NCI-H82 (cell line): ENCODE measurements at places on chromosomes 3 and 15.
A peak's percentile ranks its signal among the peaks of the same experiment; 100 is the strongest.

DNA sequence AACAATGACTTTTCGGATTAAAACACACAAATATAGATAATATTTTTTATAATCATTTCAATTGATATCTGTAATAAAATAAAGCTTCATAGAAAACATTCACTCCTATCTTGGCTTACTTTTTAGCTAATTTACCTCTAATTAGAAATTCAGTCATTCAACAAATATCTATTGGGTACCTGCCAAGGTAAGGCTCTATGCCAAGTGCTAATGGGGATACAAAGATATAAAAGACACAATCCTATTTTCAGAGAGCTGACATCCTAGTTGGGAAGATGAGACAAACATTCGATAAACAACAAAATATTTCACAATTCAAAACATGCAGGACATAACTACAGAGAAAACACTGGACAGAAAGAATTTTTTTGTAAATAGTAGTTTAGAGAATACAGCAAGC lies 63.3 kb downstream of the ULK4 start:
- no peak for DNase-seq

DNA sequence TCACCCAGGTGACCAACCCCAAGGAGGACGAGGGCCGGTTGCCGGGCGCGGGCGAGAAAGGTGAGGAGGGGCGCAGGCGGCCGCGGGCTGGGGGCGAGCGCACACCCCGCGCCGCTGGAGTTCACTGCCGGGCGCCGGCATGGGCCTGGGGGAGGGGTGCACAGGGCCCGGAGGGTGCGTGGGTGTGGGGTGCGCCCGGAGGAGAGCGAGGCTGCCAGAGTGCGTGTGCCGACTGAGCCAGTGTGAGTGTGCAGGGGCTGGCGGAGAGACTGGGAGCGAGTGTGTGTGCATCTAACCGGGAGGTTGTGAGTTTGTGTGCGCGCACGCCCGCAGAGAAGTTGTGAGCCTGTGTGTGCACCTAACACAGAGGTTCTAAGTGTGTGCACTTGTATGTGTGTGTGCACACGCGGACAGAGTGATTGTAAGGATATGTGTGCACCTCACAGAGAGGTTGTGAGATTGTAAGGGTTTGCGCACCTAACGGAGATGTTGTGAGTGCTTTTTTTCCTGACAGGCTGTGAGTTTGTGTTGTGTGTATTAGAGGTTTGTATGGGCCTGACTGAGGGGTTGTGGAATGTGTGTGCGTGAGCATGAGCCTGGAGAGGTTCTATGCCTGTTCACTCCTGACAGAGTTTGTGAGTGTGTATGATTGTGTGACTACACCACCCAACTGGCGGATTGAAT lies 681 bp downstream of the CTDSPL start:
- DNase-seq, result peak; percentile 28

DNA sequence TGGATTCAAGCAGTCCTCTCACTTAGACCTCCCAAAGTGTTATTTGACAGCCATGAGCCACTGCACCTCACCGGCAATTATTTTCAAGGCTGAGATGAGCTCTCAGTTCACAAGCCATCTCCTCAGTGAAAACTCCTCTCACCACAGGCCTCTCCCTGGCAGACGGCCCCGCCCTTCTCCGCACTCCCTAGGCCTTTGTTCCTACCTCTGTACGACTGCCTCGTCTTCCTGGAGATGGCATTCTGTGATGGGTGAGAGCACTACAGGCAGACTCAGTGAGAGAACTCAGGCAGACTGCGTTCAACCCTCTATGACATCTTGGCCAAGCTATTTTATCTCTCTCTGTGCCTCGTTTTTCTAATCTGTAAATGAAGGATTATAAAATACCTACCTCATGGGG lies 67.0 kb upstream of the TPM1 start:
- DNase-seq, result peak; percentile 23

GRCh38 chr3:169454823-169455222 lies 208.7 kb downstream of the MECOM start:
- no peak for DNase-seq

DNA sequence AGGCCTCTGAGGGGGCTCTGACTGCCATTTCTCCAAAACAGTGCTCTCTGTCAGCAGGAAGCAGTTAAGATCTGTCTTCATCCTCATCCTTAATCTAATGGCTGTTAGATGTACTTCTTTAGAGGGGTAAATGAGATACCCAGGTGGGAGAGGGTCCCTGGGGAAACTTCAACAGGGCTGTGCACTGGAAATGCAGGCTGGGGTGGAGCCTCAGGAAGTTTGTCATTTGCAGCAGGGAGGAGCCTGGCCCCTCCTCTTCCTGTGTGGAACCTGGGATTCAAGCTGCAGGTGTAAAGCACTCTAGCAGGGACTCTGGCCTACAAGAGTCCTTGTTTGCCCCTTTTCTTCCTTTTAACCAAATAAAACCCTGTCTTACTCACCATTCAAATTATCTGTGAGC lies 1173.6 kb downstream of the OTOL1 start:
- DNase-seq, result no peak

- DNase-seq, result peak; percentile 10
Measured at GRCh38 chr3:143266927-143267326, 147.4 kb downstream of the CHST2 start.

DNA sequence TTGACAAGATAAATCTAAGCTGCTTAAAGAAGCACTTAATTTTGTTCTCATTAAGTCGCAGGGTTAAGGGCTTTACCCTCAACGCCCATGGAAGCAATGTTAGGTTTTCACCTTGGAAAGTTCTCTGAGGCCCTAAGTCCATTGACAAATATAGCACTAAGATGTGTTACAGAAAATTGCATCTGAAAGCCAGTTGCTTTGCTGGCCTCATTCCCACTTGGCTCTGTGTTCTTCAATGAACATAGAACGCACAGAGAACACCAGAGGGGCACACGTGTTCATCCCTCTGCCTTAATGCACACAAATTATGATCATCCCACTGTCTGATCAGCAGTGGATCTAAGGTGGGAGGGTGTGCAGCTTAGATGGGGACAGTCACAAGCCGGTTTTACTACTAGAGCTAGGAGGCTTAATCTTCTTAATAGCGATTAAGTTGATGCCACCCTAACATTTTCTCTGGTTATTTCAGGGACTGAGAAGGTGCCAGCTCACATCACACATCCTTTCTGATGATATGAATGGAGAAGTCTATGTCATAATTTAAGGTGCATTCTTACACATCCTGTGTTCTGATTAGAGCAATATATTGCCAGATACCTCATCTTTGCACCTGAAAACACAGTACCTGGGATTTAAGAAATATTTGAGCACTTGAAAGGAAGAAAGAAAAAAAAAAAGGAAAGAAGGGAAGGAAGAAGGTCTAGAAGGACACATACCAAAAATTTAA lies 224.4 kb upstream of the ICE2 start:
- peak; percentile 97 for DNase-seq

DNA sequence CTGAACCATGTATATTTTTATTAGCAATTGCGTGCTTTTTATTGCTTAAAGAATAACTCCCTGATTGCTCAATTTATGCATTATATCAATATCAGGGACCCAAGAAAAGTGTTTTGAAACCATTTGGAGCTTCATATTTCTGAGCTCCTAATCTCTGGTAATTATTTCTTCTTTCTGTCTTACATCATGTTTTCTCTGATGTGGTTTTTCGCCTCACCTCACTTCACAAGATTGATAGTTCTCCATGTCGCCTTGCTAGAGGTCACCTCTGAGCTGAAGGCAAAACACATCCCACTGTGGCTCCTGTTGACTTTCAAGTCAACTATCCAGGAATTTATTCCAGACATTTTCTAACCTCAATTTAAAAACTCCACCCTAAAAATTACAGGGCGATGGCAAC lies 837.4 kb downstream of the CADM2 start:
- DNase-seq, result no peak
